GM12865 (cell line): ENCODE measurements at places on chromosomes 12 and 14.

DNA sequence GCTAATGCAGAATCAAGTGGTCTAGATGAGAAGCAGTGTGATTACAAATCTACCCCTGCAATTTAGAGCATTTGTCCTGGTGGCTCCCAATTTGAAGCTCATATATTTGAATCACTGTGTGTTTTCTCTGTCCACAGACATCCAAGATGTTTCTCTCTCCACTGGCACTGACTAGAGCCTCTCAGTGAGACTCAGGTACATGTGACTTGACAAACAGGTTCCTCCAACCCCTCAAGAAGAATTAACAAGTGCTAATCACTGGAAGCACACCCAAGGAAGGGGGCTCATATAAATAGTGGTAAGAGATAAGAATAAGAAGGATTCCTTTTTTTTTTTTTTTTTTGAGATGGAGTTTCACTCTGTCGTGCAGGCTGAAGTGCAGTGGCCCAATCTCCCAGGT is 20.5 kb downstream of the OR10G2 start:
- no peak for DNase-seq

DNA sequence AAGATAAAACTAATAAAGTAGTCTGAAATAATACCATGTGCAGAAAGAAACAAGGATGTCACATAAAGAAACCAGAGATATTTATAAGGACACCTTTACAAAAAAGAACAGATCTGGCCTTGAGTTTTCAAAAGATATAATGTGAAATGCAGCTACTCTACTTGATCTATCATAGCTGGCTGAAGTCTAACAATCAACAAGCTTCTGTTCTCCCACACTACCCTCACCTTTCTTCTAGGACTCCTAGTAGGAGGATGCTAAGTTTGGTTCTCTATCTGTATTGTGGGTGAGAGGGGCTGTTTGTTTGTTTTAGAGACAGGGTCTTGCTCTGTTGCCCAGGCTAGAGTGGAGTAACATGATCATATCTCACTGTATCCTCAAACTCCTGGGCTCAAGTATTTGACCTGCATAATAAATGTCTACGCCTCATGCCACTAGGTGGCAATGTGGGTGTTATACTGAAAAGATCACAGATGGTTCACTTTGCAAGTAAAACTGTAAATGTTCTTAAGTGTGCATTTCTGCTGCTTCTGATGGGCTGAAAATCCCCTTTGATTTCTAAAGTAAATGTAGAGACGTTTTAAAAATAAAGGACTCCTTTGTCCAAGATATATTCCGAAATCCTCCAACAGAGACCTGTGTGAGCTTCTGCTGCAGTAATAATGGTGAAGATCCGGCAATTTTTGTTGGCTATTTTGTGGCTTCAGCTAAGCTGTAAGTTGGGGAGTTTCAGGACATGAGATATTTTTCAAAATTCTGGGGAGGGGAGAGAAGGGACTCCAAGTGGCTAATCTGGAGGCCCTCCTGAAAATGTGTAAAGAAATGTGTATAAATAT is 269.3 kb downstream of the DAD1 start:
- peak; percentile 75 for DNase-seq

DNA sequence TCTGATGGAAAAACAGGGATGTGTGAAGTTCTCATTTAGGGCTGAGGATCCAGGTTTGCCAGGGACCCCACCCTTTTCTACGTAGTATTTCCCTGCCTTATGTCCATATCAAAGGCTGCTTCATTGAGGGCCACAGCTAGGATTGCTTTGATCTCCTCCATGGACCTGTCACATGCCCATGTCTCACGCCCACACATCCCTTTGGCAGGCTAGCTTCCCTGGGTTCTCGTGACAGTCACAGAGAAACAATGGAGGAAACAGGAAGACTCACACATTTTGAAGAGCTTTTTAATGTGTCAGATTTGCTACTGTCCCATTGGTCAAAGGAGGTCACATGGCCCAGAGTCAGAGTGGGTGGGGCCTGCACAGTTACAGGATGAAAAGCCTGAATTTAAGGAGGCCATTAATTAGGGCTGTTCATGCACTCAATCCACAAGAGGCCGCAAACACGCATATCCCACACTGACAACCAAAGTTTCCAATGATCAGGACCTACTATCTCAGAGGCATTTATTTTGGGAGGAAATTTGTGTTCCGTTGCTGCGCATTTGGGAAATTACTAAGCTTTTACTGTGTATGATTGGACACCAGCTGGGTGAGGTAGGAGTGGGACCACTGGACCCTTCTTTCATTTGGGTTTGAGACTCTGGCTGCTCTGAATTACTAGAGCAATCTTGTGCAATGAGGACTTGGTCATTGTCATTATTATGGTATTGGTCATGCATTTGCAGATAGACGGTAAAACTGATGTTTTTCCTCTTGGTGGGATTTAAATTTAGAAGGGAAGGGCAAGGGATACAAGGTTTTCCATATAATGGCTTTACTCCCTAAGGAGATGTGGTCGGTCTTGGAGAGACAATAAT is 266.2 kb downstream of the KTN1 start:
- no peak for DNase-seq

GRCh38 chr12:23096321-23096720 is 471.4 kb downstream of the ETNK1 start:
- DNase-seq: no peak

GRCh38 chr14:96662116-96662970 is 134.8 kb upstream of the VRK1 start:
- no peak for DNase-seq

DNA sequence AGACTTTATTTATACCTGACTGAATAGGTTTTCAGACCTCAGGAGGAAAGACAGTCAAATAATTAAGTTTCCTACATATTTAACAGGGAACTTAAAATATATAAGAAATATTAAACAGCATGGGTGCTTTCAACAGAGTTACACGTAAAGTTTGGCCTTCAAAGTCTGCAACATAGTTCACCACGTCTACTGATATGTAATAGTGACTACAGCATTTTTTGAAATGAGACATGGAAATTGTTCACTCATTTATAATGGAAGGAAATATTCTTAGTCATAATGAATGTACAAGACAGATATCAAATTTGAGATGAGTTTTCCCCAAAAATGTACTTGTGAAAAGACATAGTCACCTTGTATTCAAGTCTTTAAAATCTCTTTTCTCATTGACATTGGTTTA is 56.7 kb upstream of the KCNMB4 start:
- no peak for DNase-seq

DNA sequence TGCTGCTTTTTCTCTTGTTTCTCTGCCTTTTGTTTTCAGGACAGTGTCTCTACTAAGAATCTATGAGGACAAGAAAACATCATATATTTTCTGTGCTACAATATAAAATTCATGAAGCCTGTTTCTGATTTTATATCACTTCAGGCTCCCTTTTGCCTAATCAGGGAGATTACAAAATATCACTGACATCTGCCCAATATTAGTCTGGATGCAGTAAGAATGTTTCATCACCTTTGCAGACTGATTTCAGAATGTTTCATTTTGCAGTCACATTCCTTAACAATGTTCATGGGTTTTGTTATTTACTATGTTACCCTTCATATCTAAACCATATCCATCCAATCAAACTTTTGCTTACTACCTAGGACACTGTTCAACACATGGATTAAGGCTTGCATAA is 491 bp upstream of the CLEC6A start:
- no peak for DNase-seq

DNA sequence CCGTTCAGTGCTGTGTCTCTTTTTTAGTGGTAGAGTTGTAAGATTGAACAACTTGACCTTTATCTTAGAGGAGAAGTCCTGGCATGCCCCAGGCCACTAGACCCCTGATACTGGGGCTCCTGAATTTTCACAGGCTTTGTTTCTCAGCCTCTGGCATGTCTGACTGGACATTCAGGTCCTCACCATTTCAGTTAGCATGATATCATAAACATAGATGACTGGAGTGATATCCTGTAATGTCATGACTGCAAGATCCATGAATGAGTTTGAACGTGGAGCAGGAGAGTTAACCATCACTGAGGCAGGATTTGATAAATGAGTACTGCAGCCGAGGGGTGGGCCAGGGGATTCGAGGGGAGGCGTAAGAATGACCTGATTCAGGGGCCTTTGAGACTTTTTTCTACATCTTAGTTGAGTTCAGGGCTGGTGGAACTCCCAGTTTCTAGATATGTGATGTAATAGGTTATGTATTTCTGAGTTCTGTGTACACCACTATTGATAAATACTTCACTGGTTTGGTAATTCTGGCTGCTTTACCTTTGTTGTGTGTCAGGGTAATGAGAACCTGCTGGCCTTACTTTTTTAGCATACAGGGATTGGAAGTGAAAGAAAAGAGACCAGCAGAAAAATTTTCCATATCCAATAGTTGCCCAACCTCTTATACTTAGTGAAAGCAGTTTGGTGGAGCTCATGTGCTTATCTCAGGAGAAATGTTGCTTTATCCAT is 217.0 kb downstream of the SYNE2 start:
- DNase-seq: no peak

GRCh38 chr12:59168647-59169046 is 248.3 kb upstream of the LRIG3 start:
- DNase-seq: no peak

- DNase-seq: no peak
These were observed 55.2 kb downstream of the SLC25A21 start for GRCh38 chr14:37116933-37117849.

- peak; percentile 33 for DNase-seq
These were observed 457 bp downstream of the SOCS2 start for GRCh38 chr12:93572712-93573551.

DNA sequence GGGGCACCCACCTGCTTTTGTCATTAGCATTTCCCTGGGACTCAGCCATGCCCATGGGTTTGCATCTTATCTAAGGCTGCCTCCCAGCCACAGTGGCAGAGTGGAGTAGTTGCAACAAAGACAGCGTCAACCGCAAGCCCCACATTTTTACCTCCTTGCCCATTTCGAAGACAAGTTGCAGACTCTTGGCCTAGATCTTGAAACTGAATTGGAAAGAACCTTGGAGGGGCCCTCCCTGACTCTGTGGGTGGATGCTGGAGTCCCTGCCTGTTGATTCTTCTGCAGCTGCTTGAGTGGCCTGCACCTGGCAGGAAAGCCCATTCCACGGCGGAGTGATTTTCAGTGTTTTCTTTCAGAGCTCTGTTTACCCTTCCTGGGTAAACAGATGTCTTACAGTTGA is 309.0 kb downstream of the VRK1 start:
- peak; percentile 76 for DNase-seq

DNA sequence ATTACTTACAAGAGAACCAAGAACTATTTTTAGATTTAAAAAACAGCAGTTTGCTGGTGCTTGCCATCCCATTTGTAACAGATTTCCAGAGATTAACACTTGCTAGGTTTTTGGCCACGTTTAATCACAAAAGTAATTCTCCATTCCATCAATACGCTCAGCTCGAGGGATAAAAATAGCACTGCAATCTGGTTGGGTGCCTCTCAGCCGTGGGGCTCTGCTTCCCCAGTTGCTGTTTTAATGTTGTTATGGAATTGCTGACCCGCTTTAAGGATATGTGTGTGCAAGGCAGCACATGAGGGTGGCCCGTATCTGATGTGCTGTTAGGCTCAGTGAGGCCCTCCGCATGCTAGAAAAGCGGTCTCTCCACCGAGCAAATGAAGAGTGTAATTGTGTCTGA is 222.2 kb upstream of the TMEM260 start:
- no peak for DNase-seq

- no peak for DNase-seq
These were observed 60.6 kb downstream of the MARK3 start for GRCh38 chr14:103445806-103446205.

DNA sequence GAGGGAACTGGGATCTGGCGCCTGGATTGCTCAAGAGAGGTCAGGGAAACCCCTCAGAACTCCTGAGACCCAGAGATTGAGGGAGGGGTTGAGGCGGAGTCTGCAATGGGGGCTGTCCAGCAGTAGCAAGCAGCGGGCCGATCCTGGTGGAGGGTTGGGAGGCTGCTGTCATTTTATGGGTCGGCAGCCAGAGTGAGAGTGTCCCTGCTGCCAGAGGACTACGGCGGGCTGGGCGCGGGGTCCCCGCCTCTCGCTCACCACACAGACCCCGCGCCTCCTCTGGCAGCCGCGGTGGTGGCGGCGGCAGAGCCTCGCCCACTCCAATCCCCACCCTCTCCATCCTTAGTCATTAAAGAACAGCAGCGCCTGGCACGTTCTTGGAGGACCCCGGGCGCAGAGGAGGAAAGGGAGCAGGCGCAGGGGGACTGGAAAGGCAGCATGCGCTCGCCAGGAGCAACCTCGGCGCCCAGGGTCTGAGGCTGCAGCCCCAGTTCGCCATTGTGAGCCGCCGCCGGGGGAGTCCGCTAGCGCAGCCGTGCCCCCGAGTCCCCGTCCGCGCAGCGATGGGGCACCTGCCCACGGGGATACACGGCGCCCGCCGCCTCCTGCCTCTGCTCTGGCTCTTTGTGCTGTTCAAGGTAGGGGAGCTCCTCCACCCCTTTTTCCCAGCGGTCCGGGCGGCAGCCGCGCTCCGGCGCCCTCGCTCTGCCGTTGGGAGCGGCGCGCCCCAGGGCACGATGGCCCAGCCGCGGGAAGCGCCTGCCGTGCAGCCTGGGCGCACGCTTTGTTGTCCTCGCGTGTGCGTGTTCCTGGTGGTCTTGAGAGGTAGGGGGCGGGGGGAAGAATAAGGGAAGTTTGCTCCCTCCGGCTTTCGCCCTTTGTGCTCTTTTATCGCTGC is at the start of gene PTPRO:
TSS of gene PTPRO (plus strand) at position 345 of the 898 bp plus-strand sequence.
- DNase-seq: no peak

DNA sequence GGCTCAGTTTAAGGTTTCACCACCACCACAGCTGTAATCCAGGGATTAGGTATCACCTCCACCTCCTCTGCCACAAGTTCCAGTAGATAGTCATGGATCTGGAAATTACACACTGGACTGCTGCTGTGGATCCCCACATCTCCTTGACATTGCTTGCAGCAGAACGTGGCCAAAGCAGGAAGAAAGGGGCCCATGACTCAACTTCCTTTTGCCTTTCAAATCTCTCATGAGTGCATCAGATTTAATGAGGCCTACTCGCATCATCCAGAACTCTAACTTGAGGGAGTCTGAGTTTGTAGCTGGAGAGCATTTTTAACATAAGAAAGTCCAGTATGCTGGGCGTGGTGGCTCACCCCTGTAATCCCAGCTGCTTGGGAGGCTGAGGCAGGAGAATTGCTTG is 29.2 kb upstream of the TMED10 start:
- no peak for DNase-seq

- DNase-seq: no peak
These were observed 118.9 kb upstream of the PTPRB start for GRCh38 chr12:70756118-70756517.

GRCh38 chr14:90728951-90729350 is 87.3 kb downstream of the TTC7B start:
- no peak for DNase-seq

- DNase-seq: no peak
These were observed 233.3 kb upstream of the FLRT2 start for GRCh38 chr14:85296456-85297210.

- no peak for DNase-seq
These were observed 227.4 kb downstream of the RPAP3 start for GRCh38 chr12:47478426-47478825.

DNA sequence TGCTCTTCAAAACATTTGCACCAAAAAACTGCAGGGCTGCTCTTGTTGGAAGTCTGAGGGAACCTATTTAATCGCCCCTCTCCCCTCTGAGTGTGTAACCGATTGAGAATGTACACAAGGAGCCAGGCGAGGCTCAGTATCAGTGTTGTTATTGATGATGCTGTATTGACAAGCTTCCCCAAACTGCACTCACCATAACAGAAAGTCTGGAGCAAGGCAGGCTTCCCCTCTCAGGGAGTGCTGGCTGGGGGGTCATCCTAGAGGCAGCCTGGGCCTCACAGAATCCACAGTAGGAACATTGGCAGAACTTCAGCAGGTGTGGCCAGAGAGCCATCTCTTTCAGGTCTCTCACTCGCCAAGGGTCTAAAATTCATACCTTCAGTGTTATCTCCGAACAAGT is 58.1 kb upstream of the TUNAR start:
- no peak for DNase-seq
